ENCODE measurements at places on chromosomes 13 and 19.

DNA sequence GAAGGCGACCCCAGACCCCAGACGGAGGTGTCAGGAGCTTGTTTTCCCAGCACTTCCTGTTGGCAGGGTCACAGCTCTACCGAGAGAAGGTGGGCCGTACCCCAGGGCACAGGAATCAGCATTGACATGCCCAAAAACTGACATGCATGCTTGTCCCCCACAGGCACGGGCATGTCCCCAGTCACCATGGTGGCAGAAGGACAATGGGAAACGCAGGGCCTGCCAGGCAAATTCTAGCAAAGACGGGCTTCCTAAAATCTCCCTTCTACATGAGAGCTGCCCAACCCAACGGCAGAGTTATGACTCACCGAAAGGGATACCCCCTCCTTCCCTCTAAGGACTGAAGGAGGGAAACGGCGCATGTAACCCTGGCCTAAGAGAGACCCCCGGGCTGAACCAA is 18.5 kb downstream of the TSHZ3 start:
- DNase-seq, result no peak

GRCh38 chr13:55613429-55614187 is 1527.1 kb upstream of the PRR20A start:
- no peak for DNase-seq

DNA sequence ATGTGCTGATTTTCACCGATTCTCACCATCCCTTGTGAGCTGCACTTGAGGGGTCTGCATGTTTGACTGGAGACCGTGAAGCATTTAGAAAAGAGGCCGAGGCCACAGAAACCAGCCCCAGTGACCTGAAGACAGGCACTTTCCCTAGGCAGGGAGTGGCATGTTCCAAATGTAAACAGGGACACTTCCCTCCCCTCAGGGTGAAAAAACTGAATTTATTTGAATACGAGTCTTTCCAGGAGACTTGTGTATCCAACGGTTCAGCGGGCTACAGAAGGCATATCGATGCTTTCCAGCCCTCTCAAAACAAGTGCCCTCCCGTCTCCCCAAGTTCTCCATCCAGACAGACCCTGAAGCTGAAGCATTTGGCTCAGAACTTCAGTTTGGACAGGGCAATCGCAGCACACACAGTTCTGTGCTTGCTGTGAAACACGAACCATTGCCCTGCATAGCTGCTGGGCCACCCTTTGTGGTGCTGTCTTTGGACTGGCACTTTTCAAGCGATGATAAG is 106.1 kb downstream of the ZIC5 start:
- DNase-seq, result no peak

DNA sequence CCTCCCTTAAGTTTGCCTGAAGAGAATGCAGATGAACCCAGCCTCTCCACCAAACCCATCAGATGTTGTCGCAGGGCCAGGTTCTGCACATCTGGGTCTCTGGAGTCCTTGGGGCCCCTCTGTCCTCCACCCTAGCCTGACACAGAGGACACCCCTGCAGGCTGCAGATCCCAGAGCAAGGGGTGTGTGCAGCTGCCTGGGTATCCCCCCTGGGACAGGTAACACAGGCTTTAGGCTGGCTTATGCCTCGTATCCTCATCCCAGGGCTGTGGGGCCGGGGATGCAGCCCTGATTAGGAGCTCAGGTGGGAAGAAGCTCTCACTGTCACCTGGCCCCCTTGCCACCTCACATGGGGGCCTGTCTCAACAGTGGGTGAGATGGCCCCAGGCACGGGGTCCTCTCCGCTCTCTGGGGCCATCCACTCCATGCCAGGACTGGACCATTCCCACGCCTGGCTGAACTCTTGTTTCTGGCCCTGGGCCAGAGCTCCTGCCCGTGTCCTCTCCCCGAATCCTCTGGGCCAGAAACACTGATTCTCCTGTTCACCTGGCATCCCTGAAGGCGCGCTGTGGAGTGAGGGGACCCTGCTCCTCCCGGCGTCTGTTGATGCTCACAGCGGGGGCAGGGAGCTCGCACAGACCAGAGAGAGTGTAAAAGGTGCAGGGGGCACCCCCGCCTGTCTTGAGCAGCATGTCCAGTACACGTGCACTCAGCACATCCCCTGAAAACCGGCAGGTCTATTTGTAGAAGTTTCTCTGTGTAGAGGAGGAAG is 38.7 kb upstream of the TPM4 start:
- no peak for DNase-seq

GRCh38 chr13:20997301-20998161 is 63.9 kb downstream of the LATS2 start:
- DNase-seq, result no peak

DNA sequence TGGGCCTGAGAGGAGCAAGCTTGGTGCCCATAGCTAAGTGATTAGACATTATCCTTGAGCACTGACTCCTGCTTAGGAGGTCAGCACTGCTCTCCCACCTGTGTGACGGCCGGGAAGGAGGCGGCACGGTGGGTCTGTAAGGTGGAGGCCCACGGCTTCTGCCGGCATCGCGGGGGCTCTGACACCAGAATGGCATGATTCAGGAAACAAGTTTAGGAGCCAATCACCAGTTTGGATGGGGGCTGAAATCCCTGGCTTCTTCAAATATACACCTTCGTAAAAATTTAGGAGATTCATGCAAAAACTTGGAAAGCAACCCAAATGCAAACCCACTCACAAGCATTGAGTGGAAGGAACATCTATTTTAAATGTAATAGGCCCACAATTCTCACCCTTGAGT is 307.3 kb upstream of the TSHZ3 start:
- DNase-seq, result no peak

DNA sequence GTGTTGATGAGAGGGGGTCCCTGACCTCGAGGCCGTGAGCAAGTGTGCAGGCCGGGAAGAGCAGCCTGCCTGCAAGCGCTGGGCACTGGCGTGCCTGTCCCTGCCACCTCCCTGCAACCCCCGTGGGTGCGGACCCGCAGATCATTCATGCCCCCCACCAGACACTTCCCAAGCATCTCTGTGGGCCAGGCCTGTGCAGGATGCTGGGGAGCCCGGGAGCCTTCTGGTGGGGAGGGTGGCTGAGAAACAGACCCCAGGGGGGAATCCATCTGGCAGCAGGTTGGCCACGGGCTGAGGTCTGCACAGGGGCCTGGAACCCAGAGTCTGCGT is 18.4 kb upstream of the CACTIN start:
- DNase-seq, result no peak

- DNase-seq, result no peak
Measured at GRCh38 chr19:40611096-40611495, 9.9 kb downstream of the LTBP4 start.

- no peak for DNase-seq
Measured at GRCh38 chr13:29562786-29563438, 32.6 kb downstream of the SLC7A1 start.

DNA sequence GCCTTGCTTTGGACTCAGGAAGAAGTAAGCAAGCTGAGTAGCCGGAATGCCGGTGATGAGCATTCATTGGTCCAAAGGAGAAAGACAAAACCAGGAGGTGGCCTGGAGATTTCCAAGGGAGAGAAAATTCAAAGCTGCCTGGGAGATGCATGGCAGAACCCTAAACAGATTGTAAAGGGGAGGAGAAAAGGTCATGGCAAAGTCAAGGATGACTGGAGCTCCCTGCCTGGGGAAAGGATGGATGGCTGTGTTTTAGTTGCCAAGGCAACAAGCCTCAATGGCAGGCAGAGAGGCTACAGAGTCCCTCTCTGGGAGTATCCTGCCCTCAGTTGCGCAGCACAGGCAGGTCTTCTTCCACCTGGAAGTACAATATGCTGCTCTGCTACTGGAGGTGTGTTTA is 134.0 kb downstream of the ENOX1 start:
- DNase-seq, result no peak

- DNase-seq, result no peak
Measured at GRCh38 chr13:24605923-24606372, 74.3 kb upstream of the ATP12A start.

DNA sequence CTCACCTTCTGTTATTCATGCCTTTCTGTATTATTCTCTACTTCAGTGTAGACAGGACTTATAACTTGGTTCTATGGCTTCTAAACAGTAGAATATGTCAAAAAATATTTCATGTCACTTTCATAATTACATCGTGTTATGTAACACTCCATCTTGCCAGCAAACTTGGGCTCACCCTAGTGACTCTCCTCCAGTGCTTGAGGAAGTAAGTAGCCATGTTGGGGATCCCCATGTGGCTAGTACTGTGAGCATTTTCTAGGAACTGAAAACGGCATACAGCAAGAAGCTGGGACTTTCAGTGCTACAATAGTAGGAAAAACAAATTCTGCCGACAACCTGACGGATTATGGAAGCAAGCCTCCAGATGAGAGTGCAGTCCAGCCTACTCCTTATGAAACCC is 495.6 kb downstream of the SLITRK6 start:
- DNase-seq, result no peak

- DNase-seq, result no peak
Measured at GRCh38 chr13:71137101-71137500, 729.9 kb downstream of the DACH1 start.

DNA sequence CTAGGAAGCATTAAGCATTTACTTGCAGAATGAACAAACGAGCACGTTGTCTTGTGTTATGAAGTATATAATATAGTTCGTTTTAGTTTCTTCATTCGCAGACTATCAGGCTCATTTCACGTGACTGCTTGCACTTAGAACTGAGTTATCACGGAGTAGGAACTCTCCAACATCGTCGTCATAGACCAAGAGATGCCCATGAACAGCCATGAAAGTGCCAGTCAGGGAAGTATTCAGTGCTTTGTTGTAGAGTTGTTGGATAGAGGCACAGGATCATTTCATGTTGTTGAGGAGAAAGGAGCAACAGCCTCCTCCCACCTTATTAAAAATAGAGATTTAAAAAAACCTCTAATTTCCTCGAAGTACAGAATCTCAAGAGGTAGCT is 977 bp upstream of the IL17D start:
- no peak for DNase-seq

GRCh38 chr19:49875177-49875576 is 2.0 kb downstream of the AKT1S1 start:
- DNase-seq, result no peak

DNA sequence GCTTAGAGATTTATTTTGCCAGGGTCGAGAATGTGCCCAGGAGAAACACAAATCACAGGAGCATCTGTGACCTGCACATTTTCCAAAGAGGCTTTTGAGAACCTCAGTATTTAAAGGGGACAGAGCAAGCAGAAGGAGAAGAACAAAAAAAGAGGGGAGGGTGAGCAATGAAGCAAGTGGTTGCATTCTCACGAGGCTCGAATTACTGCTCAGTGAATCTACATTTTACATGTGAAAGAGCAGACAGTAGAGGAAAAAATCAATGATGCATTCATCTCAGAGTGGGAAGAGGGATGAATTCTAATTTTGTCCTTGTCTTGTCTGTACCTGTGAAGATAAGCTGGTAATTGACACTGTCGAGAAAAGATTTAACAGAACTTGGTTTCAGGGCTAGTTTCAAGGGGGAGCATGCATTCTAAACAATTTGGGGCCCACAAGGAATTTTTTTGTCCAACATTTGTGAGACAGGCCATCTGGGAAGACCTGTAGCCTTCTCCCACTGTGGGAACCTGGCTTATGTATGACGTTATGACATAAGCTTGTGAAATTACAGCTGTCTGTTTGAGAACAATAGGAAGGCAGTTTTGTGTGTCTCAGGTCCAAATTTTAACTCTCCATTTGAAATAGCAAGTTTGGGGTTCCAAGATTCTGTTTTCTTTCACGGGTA is 855.1 kb downstream of the SLITRK5 start:
- DNase-seq, result no peak

DNA sequence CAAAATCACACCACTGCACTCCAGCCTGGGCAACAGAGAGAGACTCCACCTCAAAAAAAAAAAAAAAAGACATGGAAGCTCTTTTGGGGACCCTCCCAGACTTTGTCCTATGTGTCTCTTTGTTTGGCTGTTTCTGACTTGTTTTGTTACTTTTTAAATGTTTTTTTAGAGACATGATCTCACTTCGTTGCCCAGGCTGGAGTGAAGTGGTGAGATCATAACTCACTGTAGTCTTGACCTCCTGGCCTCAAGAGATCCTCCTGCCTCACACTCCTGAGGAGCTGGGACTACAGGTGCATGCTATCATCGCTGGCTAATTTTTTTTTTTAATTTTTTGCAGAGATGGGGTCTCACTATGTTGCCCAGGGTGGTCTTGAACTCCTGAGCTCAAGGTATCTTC is 16.4 kb upstream of the DPP9 start:
- DNase-seq, result no peak

DNA sequence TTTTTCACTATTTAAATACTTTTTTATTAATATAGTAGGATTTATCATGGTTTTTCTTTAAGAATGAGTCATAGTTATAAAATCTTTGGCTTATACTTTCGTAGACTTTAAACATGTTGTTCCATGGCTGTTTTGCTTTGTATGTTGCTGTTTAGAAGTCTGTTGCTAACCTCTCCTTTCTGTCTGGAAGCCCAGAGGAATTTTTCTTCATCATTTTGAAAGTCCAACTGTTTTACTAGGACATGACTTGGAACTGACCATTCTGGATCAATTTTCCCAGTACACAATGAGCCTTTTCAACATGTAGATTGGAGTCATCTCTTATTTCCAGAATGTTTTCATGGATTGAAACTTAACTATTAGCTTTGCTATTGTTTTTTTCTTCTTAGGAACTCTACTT is 7.9 kb downstream of the CAB39L start:
- DNase-seq, result no peak

GRCh38 chr19:47839913-47840312 is 18.2 kb downstream of the CRX start:
- DNase-seq, result no peak

DNA sequence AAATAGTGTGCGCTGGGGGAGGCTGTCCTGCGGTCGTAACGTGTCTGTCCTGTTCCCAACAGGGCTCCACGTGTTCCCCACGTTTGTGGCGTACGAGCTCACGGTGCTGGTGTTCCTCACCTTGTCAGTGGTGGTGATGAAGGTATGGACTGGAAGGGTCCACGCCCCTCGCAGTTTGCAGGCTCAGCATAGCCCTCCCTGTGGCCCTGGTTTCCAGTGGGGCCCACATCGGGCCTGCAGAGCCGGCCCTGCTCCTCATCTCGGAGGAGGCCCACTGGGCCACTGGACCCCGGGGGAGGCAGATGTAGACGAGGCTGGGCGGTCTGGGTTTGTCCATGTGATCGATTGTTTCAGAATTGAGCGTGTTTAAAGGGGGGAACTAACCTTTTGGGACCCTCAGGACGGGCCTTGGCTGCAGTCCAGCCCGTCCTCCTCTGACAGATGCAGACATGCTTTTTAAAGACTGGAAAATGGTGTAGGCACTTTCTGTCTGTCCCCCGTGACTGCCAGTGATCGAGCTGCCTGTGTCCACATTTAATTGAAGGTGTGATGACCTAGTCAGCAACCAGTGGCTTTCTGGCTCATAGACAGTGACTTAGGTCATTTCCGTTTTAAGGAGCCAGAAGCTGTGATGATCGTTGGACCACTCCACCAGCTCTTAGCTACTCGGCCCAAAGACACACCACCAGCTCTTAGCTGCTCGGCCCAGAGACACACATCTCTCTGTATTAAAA is 37.1 kb upstream of the TFDP1 start:
- no peak for DNase-seq

GRCh38 chr13:87667686-87668085 is 3.5 kb upstream of the SLITRK5 start:
- DNase-seq, result no peak
